ENCODE measurements at places on chromosomes 7 and 10.

GRCh38 chr10:63940277-63940922 is 419.2 kb downstream of the REEP3 start:
- DNase-seq: no peak

DNA sequence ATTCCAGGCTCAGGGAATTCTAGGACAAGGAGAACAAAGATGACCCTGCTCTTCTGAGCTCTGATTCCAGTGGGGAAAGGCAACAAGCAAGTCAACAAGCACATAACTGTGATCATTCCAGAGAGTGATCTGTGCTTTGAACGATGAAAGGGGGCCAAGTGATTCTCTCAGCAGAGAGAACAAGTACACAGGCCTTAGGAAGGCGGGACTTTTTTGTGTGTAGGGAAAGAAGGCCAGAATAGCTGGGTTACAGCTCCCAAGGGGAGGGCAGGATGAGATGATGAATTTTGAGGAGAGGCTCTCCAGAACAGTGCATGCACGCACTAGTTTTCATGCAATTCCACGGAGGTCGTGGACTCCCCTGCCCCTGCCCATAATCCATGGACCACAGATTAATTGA is 565.2 kb downstream of the SDK1 start:
- DNase-seq: no peak

DNA sequence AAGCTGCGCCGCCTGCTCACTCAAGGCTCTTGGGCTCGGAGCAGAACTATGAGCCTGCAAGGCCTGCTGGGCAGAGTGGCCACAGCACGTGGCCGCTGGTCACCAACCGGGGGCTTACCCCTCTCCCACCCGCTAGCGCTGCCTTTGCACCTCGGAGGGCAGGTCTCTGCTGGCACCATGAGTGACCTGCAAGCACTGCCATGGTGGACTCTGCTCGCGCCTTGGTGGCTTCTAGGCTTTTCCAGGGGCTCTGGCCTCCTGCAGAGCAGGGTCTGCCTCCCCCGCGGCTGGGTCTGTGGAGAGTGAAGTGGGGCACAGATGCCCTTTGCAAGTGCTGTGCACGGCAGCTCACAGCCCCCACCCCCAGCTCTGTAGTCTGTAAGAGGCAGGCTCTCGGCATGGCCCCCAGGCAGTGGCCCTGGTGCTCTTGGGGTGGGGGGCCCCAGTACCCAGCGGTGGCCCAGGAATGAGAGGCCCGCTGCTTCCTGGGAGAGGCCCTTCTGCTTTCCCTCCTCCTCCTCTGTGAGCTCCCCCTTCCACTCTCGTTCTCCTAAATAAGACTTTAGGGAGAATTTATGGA is 119.6 kb downstream of the INPP5A start:
- DNase-seq: no peak

GRCh38 chr7:55075464-55076021 is 56.7 kb downstream of the EGFR start:
- DNase-seq: no peak

- no peak for DNase-seq
Observed at GRCh38 chr10:97519342-97519741, 20.6 kb downstream of the UBTD1 start.

DNA sequence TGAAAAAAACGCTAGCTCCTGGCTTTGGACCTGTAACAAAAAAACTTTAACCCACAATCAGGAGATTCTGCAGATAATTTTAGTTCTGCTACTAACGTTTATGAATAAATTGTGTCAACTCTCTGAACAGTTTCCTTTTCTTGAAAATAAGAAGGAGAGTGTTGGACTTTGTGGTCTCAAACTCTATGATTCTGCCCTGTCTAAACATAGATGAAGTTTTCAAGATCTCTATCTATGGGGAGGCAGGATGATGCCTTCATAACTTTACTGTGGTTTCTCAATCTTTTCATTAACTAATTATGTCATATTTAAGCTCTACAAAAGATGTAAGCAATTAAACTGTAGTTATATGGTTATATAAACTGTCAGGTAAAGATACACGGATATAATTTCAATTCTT is 162.0 kb downstream of the REEP3 start:
- DNase-seq: no peak

DNA sequence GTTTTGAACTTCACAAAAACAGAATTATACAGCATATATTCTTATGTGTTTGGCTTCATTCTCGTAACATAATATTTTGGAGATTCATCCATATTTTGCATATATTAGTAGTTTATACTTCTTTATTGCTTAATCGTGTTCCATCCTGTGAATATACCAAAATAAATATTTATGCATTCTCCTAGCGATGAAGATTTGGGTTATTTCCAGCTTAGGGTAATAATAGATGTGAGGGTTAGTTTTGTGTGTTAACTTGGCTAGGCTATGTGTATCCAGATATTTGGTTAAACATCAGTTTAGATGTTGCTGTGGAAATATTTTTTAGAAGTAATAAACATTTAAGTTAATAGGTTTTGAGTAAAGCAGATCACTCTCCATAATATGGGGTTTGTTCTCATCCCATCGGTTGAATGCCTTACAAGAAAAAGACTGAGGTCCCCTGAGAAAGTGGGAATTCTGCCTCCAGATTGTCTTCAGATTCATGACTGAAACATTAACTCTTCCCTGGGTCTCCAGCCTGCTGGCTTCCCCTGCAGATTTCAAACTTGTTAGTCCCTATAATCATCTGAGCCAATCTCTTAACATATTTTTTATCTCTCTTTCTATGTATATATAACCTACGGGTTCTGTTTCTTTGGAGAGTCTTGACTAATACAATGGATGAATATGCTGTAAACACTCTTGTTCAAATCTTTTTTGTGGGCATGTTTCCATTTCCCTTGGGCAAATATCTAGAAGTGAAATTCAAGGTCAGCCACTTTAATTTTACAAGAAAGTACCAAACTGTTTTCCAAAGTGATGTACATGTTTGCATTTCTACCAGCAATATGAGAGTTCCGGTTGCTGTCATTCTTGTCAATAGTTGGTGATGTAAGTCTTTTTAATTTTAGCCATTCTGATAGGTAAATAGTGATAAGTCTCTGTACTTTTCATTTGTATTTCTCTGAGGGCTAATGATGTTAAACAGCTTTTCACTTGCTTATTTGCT is 48.7 kb downstream of the PDK4 start:
- no peak for DNase-seq

DNA sequence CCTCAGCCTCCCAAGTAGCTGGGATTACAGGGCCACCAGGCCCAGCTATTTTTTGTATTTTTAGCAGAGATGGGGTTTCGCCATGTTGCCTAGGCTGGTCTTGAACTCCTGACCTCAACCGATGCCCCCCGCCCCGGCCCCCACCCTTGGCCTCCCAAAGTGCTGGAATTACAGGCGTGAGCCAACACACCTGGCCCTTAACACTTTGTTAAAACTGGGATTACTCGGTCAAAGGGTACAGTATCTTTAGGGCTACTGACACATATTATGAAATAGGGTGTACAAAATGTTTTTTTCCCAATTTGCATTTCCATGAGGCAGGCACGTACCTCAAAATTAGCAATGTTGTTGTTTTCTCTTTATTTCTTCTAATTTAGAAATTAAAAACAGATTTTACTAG is 11.5 kb downstream of the NUDT5 start:
- no peak for DNase-seq

DNA sequence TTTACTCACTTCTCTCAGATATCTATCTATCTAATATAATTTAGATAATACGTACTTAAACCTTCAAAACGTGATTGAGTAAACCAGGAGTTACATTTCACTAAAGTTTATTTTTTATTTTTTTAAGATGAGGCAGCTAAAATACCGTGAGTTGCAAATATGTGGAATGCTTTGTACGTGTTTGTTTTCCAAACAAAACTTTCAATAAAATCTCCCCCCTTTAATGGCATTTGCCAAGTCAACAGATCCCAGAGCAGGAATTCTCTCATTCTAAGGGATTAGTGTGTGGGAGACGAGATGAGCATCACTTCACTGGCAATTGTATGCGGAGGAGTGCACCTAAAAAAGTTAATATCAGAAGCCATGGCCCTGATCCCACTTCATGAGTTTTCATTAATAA is 53.7 kb upstream of the MAGI2 start:
- no peak for DNase-seq

GRCh38 chr10:46272863-46273415 is 13.9 kb upstream of the ANTXRL start:
- no peak for DNase-seq

- peak; percentile 33 for DNase-seq
Observed at GRCh38 chr10:52216852-52217251, 97.2 kb upstream of the DKK1 start.

- no peak for DNase-seq
Observed at GRCh38 chr7:66747881-66748511, 7.5 kb downstream of the RABGEF1 start.

DNA sequence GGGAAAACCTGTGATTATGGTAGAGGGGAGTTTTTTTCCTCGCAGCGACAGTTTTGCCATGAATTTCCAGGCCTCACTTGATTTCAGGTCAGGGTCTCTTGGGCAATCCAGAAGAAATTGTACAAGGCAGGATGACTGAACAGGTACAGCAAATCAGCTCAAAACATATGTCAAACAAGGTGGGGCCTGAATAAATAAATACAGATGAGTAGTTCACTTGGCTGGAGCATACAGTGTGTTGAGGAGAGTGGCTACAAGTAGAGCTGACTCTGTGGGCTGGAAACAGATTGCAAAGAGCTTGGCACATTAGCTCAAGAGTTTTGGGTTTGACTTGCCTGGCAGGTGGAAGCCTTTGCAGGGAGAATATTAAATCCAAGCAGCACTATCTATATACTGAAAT is 15.0 kb downstream of the GIMAP8 start:
- DNase-seq: no peak

DNA sequence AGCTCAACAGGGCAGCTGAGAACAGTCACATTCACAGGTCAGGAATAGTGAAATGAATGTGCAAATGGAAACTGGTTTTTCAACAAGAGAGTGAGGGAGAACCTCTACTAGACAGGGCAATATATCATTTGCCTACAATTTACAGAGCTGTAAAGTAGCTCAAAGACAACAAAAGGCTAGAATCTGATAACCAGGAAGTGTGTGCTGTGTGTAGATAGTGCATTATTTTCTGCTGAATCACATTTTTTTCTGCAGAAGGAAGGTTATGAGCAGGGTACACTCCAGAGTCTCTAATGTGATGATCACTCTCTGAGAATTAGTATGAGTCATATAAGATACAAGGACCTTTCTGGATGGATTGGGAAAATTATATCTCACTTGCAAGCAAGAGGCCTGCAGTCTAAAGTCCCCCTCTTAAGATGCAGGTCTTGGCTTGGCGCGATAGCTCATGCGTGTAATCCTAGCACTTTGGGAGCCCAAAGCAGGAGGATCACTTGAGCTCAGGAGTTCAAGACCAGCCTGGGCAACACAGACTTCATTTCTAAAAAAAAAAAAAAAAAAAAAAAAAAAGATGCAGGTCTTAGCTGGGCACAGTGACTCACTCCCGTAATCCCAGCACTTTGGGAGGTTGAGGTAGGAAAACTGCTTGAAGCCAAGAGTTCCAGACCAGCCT is 59.9 kb upstream of the COBL start:
- DNase-seq: no peak

- DNase-seq: no peak
Observed at GRCh38 chr10:35208949-35209613, 82.4 kb downstream of the CREM start.

GRCh38 chr7:37541810-37542443 is 93.3 kb upstream of the ELMO1 start:
- DNase-seq: no peak

DNA sequence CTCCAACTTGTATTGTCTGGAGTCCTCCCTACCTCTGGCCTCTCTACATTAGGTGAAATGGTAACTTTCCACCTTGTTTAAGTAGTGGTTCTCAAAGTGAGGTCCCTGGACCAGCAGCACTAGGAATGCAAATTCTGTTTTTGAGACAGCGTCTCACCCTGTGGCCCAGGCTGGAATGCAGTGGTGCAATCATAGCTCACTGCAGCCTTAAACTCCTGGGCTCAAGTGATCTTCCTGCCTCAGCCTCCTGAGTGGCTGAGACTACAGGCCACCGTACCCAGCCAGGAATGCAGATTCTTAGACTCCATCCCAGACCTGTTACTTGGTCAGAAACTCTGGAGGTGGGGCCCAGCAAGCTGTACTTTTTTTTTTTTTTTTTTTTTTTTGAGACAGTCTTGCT is 6.8 kb upstream of the TBL2 start:
- no peak for DNase-seq

DNA sequence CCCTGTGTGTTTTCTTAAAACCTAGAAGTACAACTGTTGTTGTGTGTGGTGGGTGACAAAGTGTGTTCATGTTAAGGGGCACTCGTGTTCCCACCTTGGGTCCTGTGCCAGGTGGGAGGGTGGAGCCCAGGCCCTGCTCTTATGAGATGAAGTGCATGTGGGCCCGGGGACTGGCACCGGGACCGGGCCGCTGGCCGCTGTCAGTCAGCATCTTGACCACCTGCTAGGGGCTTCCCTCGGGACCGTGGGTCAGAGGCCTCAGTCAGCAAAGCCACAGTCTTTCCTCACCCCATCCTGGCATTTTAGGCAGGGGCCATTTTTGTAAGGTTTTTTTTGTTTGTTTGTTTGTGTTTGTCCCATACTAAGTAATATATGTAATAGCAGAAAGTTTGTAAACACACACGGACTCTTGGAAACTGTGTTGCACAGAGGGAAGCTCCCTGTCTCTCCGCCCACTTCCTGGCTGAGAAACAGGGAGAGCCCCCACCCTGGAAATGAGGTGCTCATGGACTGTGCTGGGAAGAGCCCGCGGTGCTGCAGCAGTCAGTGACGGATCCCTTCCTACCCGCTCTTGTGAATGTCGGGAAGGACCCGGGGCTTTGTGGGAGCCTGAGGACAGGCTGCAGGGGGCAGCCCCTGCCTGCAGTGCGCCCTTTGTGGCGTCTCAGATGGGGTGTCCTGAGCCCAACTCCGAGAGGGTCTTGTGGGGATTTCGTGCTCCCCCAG is 13.4 kb downstream of the AGAP3 start:
- no peak for DNase-seq

DNA sequence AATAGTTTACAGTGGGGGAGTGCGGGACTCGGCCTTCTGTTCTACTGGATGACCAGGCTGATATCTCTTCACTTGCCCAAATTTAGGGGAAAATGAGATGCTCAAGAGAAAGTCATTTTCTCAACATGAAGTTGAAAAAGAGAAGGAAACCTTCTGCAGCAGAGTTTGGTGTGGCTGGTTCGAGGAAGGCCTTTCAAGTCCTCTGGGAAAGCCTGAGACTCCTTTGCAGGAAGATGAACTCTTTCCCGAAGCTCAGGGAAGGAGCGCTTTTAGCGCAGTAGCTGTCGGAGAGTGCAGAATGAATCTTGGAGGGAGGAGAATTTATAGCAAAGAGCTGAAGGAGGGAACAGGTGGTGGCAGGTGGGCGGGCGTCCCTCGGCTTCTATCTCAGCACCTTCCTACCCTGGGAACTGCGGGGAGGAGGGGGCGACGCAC is at the start of gene ATOH7:
TSS of gene ATOH7 (minus strand) at position 297 of the 435 bp plus-strand sequence. CDS start 436 bp downstream, outside the sequence.
- no peak for DNase-seq

DNA sequence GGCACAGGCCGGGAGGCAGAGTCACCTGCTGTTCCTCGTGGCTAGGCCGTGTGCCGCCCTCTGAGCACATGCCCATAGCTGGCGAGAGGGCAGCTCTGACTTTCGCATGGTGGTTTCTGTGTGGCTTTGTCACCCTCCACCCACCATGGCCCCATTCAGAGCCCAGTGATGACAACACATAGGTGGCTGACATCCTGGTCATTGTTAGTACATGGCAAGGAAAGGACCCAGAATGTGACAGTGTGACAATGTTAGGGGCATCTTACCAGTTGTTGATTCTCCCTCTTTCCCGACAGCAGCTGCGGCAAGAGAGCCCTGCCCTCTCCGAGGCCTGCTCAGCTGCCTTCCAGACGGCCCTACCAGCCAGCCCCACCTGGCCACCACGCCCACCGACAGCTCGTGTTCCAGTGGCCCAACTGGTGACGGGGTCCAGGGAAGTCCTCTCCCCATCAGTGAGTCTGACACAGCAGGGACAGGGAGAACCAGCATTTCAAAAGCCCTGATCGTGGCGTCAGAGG is 52.2 kb downstream of the ZNF467 start:
- no peak for DNase-seq

Measured in GM04503 (cell line).